ENCODE measurements at places on chromosomes 7 and 10.

GRCh38 chr7:68336594-68336993 is 1261.7 kb upstream of the AUTS2 start:
- DNase-seq: no peak

- no peak for DNase-seq
These were observed 28.6 kb downstream of the SORBS1 start for GRCh38 chr10:95532536-95532935.

DNA sequence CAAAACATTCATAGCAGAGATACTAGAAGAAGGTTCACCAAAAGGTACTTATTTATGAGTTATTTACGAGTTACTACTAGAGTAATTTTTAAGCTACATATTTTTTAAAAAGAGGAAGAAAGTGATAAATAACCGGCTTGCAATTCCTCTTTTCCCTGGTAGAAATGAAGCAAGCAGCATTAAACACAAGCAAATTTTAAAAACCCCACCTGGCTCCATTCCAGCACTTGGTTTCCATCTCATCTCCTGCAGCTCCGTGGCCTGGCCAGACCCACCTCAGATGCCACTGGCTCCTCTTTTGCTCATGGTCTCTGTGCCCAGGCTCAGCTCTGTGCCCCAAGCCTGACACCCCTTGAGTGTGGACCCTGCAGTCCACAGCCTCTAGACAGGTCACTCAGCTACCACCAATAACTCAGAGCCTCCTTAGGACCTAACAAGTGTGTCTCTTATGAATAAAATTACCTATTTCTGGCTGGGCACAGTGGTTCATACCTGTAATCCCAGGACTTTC is 479.5 kb downstream of the TNS3 start:
- DNase-seq: no peak

GRCh38 chr7:2864999-2865670 is 21.0 kb upstream of the GNA12 start:
- peak; percentile 83 for DNase-seq

- DNase-seq: peak; percentile 34
These were observed 24.5 kb downstream of the STEAP1 start for GRCh38 chr7:90178679-90179278.

DNA sequence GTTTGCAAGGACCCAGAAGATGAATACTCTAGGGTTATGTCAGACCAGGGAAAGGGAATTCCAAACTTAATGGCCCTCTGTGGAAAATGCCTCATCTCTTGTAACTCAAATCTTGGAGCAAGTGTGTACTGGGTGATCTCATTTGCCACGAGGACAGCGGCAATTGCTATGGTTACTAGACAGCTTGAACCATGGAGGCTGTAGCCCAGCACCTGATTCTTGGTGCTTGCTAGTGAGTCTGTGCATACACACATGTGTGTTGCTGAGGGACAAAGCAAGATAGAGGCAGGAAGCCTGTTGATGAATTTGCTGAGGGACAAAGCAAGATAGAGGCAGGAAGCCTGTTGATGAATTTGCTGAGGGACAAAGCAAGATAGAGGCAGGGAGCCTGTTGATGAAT is 58.6 kb upstream of the FEZF1 start:
- no peak for DNase-seq

- no peak for DNase-seq
These were observed 73.1 kb upstream of the HECW1 start for GRCh38 chr7:43039346-43039745.
